ENCODE measurements at places on chromosomes 5 and 9. TPM values are rescaled to one million over a fixed set of nuclear protein-coding genes. Genes with fewer than 3 reads are reported as not detected.

Gene BAAT
- not detected for total RNA-seq

Gene AIF1L
- total RNA-seq, result 0.22 TPM

Gene PLCXD3
- 0.14 TPM for total RNA-seq

Gene FAT2
- total RNA-seq, result under 0.01 TPM

Gene SPATA31D4
- total RNA-seq, result not detected

Gene CDH12
- total RNA-seq, result not detected

Gene CCDC171
- 5.0 TPM for total RNA-seq

Gene MYO10
- 265 TPM for total RNA-seq

Gene KIF24
- total RNA-seq, result 0.66 TPM

Gene LRRC19
- total RNA-seq, result not detected

Gene PCDHB8
- total RNA-seq, result 0.29 TPM

Gene MRPS27
- total RNA-seq, result 85.8 TPM

Gene ACOT12
- 0.57 TPM for total RNA-seq

Gene RGS14
- 6.6 TPM for total RNA-seq

Gene SRA1
- total RNA-seq, result 42.0 TPM

Gene FIBCD1
- 2.4 TPM for total RNA-seq

Gene PIP5K1B
- total RNA-seq, result under 0.01 TPM

Gene PTGS1
- 39.2 TPM for total RNA-seq

Gene HTR1A
- total RNA-seq, result not detected

Gene KIF4B
- total RNA-seq, result 0.14 TPM

Gene C5orf47
- not detected for total RNA-seq

Gene SLC2A6
- 79.4 TPM for total RNA-seq

Gene WDR38
- total RNA-seq, result not detected

Gene TMED9
- total RNA-seq, result 297 TPM

Gene COL27A1
- total RNA-seq, result 29.2 TPM

Gene TRIM14
- total RNA-seq, result 3.7 TPM

Gene GCNT4
- total RNA-seq, result 1.1 TPM

Measured in placental pericyte (primary cell).